GM23248 (cell line): ENCODE measurements at places on chromosomes 5 and 9. TPM values are rescaled to one million over a fixed set of nuclear protein-coding genes. Genes with fewer than 3 reads are reported as not detected.

DNA sequence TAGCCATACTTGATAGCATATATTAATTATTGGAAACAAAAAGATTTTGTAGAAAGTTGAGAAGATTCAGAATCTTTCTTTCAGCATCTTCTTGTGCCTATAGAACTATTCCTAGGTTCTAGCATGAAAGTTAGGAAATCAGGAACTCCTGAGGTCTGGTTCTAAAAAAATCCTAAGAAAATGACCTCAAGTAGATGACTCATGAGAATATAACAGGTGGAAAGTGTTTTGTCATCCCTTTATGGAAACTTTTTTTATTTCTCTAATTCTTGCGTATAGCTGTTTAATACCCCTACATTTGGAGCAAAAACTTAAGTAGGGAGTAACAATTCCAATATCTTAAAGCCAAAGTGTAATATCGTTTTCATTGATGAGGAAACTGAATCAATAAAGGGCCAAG lies 574.1 kb downstream of the NR2F1-AS1 start:
- no peaks in the 10 kb centered on the region for H3K4me1 ChIP-seq
- no peaks in the 10 kb centered on the region for H3K36me3 ChIP-seq
- no peak overlapping the region for H3K27ac ChIP-seq
- peak; percentile 17 for DNase-seq

DNA sequence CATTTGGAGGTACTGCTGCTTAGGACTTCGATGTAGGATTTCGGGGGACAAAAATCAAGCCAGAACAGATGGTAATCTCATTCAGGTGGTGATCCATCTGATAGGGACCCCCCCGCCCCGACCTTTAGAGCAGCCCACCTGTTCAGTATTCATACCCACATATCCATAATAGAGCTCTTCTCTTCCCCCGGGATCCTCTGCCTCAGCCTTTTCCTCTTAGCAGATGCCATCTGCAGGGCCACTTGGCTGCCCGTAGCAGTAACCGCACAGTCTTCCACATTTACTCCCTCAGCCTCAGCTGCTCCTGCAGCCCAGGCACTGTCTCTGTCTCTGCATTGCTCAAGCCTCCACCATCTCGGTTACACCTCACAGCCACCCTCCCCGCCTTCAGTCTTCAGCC lies 65.8 kb upstream of the RARS1 start:
- no peak overlapping the region for H3K27ac ChIP-seq
- DNase-seq = no peak
- no peaks in the 10 kb centered on the region for H3K36me3 ChIP-seq
- H3K27me3 ChIP-seq = no peaks in the 10 kb centered on the region
- H3K4me3 ChIP-seq = no peak overlapping the region
- peaks cover 7% of the 10 kb centered on the region; the same call in 1 of the 2 replicates for H3K4me1 ChIP-seq

GRCh38 chr9:114608525-114608796 lies 2.6 kb upstream of the TMEM268 start:
- peaks cover 28% of the 10 kb centered on the region for H3K4me1 ChIP-seq
- H3K36me3 ChIP-seq = no peaks in the 10 kb centered on the region
- H3K4me3 ChIP-seq = no peak overlapping the region
- no peak for DNase-seq

DNA sequence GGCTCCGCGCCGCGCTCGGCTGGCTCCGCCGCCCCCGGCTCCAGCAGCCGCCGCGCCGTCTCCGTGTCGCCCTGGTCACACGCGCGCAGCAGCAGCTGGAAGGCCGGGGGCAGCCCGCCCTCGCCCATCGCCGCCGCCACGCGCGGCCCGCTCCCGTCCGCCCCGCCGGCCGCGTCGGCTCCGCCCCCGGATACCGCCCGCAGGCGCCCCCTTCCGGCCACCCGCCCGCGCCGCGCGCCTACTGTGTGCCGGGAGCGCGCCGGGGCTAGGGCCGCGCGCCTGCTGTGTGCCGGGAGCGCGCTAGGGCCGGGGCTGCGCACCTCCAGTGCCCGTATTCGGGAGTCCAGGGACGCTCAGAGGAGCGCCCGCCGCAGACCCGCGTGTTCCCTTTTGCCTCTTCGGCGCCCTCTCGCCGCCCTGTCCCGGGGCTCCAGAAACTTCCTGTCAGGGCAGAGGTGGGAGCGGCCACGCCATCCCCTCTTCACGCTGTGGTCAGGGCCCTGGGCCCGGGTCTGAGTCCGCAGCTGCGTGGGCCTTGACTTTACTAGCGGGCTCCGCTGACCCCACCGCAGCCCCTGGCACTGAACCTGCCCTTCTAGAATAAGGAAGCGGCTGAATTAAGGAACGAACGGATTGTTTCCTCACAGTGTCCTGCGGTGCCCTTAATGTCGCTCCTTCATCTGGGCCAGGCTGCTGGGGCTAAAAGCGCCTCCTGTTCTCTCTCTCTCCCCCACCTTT lies at the start of gene ANKS6:
TSS of gene ANKS6 (minus strand) at position 192 of the 738 bp plus-strand sequence. CDS start at position 128, 64 bp downstream.
- no peaks in the 10 kb centered on the region for H3K36me3 ChIP-seq
- DNase-seq = peak; percentile 90
- no peaks in the 10 kb centered on the region for H3K27me3 ChIP-seq
- peak within 1 kb of the TSS; percentile 82 for H3K4me3 ChIP-seq
- 0 out of 2 replicates have a peak within 1 kb of the TSS, but pooled peaks have one; percentile 13 for H3K27ac ChIP-seq

- H3K4me1 ChIP-seq = 0 out of 2 replicates have a peak, but pooled peaks cover 4% of the 10 kb centered on the region
- no peaks in the 10 kb centered on the region for H3K36me3 ChIP-seq
- H3K27me3 ChIP-seq = no peaks in the 10 kb centered on the region
- H3K27ac ChIP-seq = no peak overlapping the region
Measured at GRCh38 chr9:7443541-7443940, 356.0 kb downstream of the DMAC1 start.

Gene PKD2L2
- not detected in 2 replicates for total RNA-seq

Gene WHRN
- total RNA-seq = 0.76 and 1.1 TPM in 2 replicates

Gene DEPDC1B
- 2.5 and 8.5 TPM in 2 replicates for total RNA-seq
